Tibial nerve (tissue), 4 donors: ENCODE measurements at places on chromosomes 3 and 15. TPM values are rescaled to one million over a fixed set of nuclear protein-coding genes. Genes with fewer than 3 reads are reported as not detected.

- no peaks in the 10 kb centered on the region for H3K4me1 ChIP-seq
- no peaks in the 10 kb centered on the region for H3K27me3 ChIP-seq
- H3K27ac ChIP-seq = no peak overlapping the region
- no peak overlapping the region for H3K4me3 ChIP-seq
- H3K36me3 ChIP-seq = no peaks in the 10 kb centered on the region
- DNase-seq = no peak
Observed at GRCh38 chr15:47932951-47933641, 187.7 kb upstream of the SLC24A5 start.

Gene LDHAL6B
- total RNA-seq = not detected

Gene STRA6
- total RNA-seq = 1.9 TPM

DNA sequence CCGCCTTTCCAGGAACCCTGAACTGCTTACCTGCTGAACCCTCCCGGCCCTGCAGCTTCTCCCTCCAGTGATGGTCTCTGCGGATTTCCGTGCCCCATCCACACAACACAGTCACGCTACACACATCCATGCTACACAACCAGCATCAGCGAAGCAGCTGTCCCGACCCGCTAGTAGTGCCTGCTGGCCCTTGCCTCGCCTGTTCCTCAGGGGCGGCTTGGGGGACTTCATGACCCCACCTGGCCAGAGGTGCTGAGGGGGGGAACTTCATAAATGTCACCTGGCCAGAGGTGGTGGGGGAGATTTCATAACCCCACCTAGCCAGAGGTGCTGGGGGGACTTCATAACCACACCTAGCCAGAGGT lies 530 bp upstream of the TUBGCP5 start:
- peak overlapping the region; percentile 84 for H3K27ac ChIP-seq
- H3K27me3 ChIP-seq = no peaks in the 10 kb centered on the region
- peaks cover 17% of the 10 kb centered on the region for H3K4me1 ChIP-seq
- H3K4me3 ChIP-seq = peak overlapping the region; percentile 83
- DNase-seq = no peak
- H3K36me3 ChIP-seq = no peaks in the 10 kb centered on the region

DNA sequence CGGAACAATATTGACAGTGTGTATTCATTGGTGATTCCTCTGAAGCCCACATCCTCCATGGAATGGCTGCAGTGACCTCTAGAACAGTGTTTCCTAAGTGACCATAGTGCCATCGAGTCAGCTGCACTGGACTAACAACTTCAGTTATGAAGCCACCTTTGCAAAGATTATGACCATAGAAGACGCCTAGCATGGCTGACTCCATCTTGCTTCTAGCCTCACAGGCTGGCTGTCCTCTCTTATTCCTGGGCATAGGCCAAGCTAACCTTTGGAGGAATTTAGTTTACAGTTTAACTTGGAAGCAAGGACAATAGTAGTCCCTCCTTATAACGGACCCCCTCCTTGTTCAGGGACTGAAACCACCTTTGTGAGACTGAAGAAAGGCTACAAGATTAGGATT lies 37.3 kb upstream of the OSBPL11 start:
- no peaks in the 10 kb centered on the region for H3K36me3 ChIP-seq
- H3K4me3 ChIP-seq = no peak overlapping the region
- no peaks in the 10 kb centered on the region for H3K4me1 ChIP-seq
- H3K27ac ChIP-seq = no peak overlapping the region

DNA sequence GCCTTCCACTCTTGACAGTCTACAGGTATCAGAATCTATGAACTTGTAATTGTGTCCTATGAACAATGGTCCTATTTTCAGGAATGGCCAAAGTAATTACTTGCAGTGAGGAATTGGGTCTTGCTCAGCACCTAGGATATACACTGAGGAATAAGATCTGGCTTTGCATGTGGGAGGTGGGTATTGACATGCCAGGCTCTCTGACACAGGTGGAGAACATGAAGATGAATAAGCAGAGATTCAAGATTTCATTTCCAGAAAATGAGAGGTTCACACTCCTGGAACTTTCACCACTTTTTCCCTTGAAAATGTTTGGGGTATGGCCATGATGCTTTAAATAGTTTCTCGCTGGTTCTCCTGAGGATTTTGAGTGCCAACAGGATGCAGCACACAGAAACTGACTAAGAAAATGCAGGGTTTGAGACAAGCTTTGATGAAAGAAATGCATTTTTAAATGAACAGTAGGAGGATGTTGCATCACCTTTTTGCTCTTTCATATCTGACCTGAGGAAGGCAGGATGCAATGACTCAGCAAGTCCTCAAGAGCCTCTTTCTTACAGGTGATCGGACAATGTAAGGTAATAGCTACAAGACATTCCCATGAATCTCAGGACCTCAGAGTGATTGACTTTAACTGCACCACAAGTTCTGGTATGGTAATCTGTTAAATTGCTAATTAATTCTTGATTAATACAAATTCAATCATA lies 3.7 kb downstream of the HRG start:
- no peak for DNase-seq
- no peak overlapping the region for H3K27ac ChIP-seq
- no peaks in the 10 kb centered on the region for H3K4me1 ChIP-seq
- no peak overlapping the region for H3K4me3 ChIP-seq
- H3K27me3 ChIP-seq = no peaks in the 10 kb centered on the region
- no peaks in the 10 kb centered on the region for H3K36me3 ChIP-seq

GRCh38 chr3:44016818-44017217 lies 224.9 kb upstream of the TOPAZ1 start:
- H3K27ac ChIP-seq = no peak overlapping the region
- H3K4me3 ChIP-seq = no peak overlapping the region
- H3K36me3 ChIP-seq = no peaks in the 10 kb centered on the region
- DNase-seq = no peak

Gene CHRD
- 29.7 TPM for total RNA-seq

DNA sequence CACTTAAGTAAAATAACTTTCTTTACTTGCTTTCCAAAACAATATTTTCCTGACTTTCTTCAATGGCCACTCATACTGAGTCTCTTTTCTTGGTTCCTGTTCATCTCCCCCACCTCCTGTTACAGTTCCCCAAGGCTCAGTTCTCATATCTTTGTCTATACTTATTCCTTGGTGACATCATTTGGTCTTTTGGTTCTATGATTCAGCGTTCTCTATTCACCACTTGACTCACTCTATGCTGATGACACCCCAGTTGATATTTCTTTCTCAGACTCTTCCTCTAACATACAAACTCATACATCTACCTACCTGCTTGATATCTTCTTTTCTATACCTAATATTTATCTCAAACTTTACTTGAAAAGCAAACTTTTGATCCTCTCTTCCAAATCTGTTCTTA lies 85.0 kb upstream of the P3H2 start:
- H3K4me1 ChIP-seq = no peaks in the 10 kb centered on the region
- no peak for DNase-seq
- no peaks in the 10 kb centered on the region for H3K27me3 ChIP-seq
- no peak overlapping the region for H3K4me3 ChIP-seq
